ENCODE measurements at places on chromosomes 6 and 20. TPM values are rescaled to one million over a fixed set of nuclear protein-coding genes. Genes with fewer than 3 reads are reported as not detected.

DNA sequence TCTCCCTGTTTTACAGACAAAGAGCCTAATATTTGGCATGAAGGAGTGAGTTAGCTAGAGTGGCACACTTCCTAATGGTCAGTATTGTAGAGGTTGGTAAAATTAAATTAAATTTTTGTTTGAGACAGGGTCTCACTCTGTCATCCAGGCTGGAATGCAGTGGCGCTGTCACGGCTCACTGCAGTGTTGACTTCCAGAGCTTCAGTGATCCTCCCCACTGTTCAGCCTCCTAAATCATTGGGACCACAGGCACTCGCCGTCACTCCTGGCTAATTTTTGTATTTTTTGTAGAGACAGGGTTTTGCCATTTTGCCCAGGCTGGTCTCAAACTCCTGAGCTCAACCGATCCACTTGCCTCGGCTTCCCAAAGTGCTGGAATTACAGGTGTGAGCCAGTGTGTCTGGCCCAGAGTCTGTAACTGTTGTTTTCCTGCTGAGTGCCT lies 70.9 kb downstream of the SCAND1 start:
- no peak for DNase-seq
- H3K4me1 ChIP-seq = peaks cover 29% of the 10 kb centered on the region
- H3K36me3 ChIP-seq = no peaks in the 10 kb centered on the region
- H3K27ac ChIP-seq = peak overlapping the region; percentile 48

- H3K4me3 ChIP-seq = no peak overlapping the region
- H3K27me3 ChIP-seq = no peaks in the 10 kb centered on the region
- no peak overlapping the region for H3K27ac ChIP-seq
- H3K36me3 ChIP-seq = no peaks in the 10 kb centered on the region
These were observed 2.0 kb downstream of the FRS3 start for GRCh38 chr6:41777551-41778285.

DNA sequence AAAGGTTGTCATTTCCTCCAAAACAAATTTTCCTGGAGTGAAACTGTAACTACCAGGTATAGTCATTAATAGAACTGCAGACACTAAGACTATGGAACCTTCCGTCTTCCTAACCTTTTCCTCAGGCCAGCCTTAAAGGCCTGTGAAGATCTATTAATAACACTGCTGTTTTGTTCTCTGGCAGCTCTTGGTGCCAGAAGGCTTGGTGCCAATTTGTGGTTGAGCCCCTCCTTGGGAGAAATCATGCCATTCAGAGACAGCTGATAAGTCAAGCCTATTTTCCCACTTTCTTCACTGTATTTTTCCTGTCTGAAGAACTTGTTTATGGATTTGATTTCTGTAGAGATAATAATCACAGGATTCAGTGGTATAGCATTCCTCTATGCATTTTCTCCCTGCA lies 64.8 kb downstream of the HCRTR2 start:
- H3K4me1 ChIP-seq = no peaks in the 10 kb centered on the region
- no peaks in the 10 kb centered on the region for H3K36me3 ChIP-seq
- H3K4me3 ChIP-seq = no peak overlapping the region
- no peak for DNase-seq

AKAP12 gene
- total RNA-seq = 1,220 TPM

All from HCT116 (cell line).